HT1080 (cell line): ENCODE measurements at places on chromosomes 4 and X. TPM values are rescaled to one million over a fixed set of nuclear protein-coding genes. Genes with fewer than 3 reads are reported as not detected.

The ZNF275 gene
- total RNA-seq = 5.0 and 7.1 TPM in 2 replicates

The TMEM150C gene
- total RNA-seq = 1.9 TPM in 2 replicates

The SPANXC gene
- total RNA-seq = 7.5 and 13.9 TPM in 2 replicates

The MTMR8 gene
- 0.57 and 1.2 TPM in 2 replicates for total RNA-seq

The CT45A2 gene
- 14.2 and 28.2 TPM in 2 replicates for total RNA-seq

The IL2 gene
- total RNA-seq = not detected in 2 replicates

The PPARGC1A gene
- total RNA-seq = 1.6 and 2.1 TPM in 2 replicates

The SSX4 gene
- total RNA-seq = 0.27 TPM in 1 of 2 replicates, not detected in the other

The PIR gene
- 15.6 and 19.3 TPM in 2 replicates for total RNA-seq

The DRD5 gene
- total RNA-seq = not detected in 2 replicates

The SCRG1 gene
- total RNA-seq = not detected in 2 replicates

The SMIM10 gene
- not detected in 2 replicates for total RNA-seq

The CTPS2 gene
- total RNA-seq = 6.0 and 6.1 TPM in 2 replicates

The LANCL3 gene
- total RNA-seq = 1.8 and 1.9 TPM in 2 replicates

The POF1B gene
- 0.14 TPM in 1 of 2 replicates, not detected in the other for total RNA-seq

The MYL5 gene
- 4.9 and 8.5 TPM in 2 replicates for total RNA-seq

The DOK7 gene
- not detected in 2 replicates for total RNA-seq

The SGMS2 gene
- 13.8 and 20.8 TPM in 2 replicates for total RNA-seq

The NLGN4X gene
- total RNA-seq = 0.06 TPM in 1 of 2 replicates, not detected in the other

The DUX4 gene
- not detected in 2 replicates for total RNA-seq

The XK gene
- 1.5 and 1.8 TPM in 2 replicates for total RNA-seq

The IRS4 gene
- total RNA-seq = not detected in 2 replicates

The CT55 gene
- total RNA-seq = 71.1 and 71.3 TPM in 2 replicates

The NSD2 gene
- total RNA-seq = 67.4 and 83.1 TPM in 2 replicates

The DMRTC1B gene
- total RNA-seq = not detected in 2 replicates

The ATP2B3 gene
- 0.03 TPM in 1 of 2 replicates, not detected in the other for total RNA-seq

The PRDM8 gene
- 15.0 and 18.6 TPM in 2 replicates for total RNA-seq

The ATXN3L gene
- total RNA-seq = not detected in 2 replicates

The ADAMTS3 gene
- 3.9 and 4.1 TPM in 2 replicates for total RNA-seq

The F9 gene
- not detected in 2 replicates for total RNA-seq

The YY2 gene
- 1.0 and 1.7 TPM in 2 replicates for total RNA-seq

The MAGEA8 gene
- not detected in 2 replicates for total RNA-seq

The FAM200B gene
- total RNA-seq = 55.8 and 88.4 TPM in 2 replicates
